ENCODE measurements at places on chromosomes 3 and 15.

DNA sequence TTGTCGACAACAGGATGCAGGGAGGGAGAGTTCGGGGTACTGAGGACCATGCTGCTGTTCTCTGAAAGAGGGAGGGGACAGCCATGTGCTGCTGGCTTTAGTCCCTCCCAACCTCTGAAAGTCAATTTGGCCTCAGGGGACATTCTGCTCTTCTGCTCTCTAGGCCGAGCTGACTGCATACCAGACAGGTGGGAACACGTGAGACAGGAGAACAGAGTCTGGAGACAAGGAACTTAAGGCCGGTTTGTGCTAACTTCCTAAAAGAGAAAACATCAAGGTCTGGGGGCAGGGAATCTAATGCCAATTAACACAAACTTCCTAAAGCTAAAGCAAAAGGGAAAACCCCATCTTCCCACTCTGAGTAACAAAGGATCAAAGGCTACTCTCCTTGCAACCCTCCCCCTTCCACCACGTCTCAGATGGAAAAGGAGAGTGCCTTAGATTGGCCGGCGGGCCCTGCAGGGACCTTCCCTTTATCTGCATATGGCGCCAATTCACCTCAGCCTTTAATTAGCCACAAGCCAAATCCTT, 41.0 kb downstream of the SLCO2A1 start:
- DNase-seq, result no peak

GRCh38 chr3:178386401-178386800, 149.8 kb upstream of the KCNMB2 start:
- DNase-seq, result no peak

GRCh38 chr3:141333836-141334626, 34.3 kb upstream of the ZBTB38 start:
- DNase-seq, result no peak

DNA sequence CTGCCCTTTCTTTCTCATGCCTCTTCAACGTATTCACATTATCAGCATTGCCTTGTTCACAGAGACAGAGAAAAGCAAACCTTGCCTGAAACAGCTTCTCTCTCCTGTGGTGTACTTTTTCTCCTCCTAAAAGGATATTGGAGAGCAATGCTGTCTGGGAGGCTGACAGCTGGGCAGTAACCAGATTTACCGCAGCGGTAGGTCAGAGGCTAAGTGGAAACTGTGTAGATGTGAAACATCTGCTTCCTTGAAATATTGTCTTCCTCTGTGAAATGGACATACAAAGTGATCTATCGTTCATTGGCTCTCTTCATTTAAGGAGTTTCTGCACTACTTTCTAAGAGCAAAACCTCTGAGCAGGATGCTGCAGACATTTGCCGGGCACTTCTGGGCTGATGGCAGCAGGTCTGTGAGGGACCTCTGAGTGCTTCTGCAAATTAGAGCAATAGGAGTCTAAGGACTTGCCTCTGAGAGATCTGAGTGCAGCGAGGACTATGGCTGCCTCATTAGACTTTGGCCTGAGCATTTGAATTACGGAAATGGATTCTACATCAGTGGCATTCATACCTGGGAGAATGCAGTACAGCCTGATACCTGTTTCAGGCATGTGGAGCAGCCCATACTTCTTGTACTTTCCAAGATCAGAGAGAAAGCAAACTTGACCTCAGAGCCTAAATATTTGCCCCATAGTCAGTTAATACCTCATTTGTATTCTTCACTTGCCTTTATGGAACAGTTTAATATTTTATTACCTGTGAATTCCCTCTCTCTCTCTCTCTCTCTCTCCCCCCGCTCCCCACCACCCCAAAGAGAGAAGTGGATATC, 260.5 kb upstream of the TPRG1 start:
- DNase-seq, result no peak

DNA sequence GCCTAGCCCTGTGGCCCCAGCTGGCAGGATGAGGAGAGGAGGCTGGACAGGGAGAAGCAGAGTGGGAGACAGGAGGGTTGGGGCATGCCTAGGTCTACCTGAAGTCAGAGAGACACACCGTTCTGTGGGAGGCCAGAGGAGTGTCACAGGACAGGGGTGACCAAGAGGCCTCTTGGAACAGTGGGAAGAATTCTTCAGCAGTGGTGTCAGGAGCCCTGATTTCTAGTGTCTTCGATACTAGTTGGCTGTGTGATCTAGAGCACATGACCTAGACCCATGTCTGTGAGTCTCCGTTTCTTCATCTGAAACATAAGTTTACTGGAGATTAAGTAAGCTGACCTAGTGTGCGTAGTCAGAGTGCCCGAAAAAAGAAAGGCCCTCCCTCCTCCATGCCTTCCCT, 92.2 kb downstream of the EEFSEC start:
- DNase-seq, result no peak

- DNase-seq, result no peak
These were observed 6.5 kb upstream of the KCNMB2 start for GRCh38 chr3:178529606-178530225.

DNA sequence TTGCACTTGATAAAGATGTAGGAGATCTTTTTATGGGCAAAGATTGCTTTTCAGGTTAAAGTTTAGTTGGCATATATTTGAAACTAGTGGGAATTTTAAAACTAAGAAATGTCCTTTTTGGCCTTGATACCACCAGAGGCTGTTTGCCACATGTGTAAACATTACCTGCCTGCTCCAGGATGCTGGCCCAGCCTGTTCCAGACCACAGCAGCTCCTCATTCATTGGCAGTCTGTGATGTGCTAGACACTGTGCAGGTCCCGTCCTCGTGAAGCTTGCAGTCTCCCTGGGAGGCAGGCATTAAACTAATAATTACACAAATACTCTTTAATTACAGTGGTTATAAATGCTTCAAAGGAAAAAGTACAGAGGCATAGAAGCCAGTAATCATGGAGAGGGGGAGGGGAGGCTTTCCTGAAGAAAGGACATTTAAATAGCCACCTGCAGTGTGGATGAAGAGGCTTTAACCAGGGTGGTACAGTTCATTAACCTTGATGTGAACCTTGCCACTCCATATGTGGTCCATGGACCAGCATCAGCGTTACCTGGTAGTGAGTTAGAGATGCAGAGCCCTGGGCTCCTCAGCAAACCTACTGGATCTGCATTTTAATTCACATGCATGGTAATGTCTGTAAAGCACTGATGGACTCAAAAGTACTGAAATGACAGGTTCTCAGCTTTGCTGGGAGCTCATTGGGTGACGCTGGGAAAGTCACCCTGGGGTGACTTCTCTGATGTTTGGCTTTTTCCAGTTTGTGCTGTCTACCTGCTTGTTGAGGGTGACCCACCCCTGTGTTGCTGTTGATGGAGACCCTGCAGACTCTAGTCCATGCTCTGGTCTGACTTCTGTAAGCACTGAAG, 5.3 kb downstream of the ZNF710 start:
- DNase-seq, result no peak

GRCh38 chr3:170997961-170998913, 28.3 kb downstream of the SLC2A2 start:
- no peak for DNase-seq

DNA sequence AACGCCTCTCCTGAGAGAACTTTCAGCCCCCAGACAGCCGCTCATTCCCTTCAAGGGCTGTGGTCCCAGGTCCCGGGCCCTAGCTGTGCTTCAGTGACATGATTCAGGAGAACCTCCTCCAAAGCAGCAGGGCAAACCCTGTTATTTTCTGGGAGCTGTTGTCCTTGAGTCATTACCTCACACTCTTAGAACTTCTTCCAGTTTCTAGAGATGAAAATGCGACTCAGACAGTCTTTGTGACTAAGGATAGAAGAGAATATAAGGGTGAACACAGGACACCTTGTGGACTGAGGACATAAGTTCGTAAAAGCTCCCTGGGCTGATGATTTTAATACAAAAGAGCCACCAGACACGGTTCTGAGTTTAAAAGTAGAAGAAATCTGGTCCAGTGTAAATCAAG, 203.8 kb downstream of the RORA start:
- DNase-seq, result no peak

DNA sequence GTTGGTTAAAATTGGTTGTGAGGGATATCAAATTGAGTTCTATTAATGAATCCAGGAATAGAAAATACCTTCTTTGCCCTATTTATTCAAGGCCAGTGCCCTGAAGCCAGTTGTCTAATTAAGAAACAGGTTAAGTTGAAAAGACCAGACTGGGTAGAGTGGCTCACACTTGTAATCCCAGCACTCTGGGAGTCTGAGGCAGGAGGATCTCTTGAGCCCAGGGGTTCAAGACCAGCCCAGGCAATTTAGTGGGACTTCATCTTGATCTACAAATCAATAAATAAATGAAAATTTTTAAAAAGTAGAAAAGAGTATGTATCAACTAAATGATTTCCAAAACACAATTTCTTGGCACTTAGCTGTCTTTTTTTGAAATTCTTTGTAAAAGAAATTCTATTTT, 40.3 kb upstream of the TRPM1 start:
- DNase-seq, result no peak

GRCh38 chr3:116188231-116188785, 257.0 kb downstream of the LSAMP start:
- no peak for DNase-seq

- DNase-seq, result no peak
These were observed 15.3 kb downstream of the IGDCC3 start for GRCh38 chr15:65362491-65362890.

DNA sequence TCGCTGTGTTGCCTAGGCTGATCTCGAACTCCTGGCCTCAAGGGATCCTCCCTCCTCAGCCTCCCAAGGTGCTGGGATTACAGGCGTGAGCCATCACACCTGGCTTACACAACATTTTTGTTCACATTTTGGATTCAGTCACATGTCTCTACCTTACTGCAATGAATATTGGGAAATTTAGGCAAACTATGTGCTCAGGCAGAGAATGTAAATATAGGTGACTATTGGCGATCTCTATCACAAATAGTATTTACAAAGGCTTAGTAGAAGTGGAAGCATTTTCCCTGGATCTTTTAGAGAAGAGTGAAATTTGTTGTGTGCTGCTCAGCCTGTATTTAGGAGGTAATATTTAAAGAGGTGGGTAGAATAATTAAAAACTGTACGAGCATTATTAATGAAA, 20.7 kb downstream of the SCAANT1 start:
- no peak for DNase-seq

- DNase-seq, result no peak
These were observed 153.1 kb upstream of the COL8A1 start for GRCh38 chr3:99485286-99485685.

DNA sequence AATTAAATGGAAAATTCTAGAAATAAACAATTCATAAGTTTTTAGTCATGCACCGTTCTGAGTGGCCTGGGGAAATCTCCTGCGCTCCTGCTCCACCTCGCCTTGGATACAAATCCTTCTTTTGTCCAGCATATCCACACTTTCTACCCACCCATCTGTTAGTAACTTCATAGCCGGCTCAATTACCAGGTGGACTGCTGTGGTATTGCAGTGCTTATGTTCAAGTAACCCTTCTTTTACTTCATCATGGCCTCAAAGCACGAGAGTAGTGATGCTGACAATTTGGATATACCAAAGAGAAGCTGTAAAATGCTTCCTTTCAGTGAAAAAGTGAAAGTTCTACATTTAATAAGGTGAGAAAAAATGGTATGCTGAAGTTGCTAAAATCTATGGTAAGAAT, 142.3 kb upstream of the CHL1 start:
- DNase-seq, result no peak

DNA sequence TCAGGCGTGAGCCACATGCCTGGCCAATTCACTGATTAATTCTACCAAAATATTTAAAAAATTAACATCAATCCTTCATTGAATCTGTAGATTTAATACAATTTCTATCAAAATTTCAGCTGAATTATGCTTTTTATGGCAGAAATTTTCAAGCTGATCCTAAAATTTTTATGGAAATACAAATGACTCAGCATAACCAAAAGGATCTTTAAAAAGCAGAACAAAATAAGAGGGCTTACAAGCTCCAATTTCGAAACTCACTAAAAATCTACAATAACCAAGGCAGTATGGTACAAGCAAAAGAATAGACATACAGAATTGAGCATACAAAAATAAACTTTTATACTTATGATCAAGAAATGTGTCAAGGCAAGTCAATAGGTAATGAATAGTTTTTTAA, 180.4 kb upstream of the CTNNB1 start:
- DNase-seq, result no peak

GRCh38 chr15:55254916-55255679, 34.5 kb downstream of the RAB27A start:
- DNase-seq, result no peak

DNA sequence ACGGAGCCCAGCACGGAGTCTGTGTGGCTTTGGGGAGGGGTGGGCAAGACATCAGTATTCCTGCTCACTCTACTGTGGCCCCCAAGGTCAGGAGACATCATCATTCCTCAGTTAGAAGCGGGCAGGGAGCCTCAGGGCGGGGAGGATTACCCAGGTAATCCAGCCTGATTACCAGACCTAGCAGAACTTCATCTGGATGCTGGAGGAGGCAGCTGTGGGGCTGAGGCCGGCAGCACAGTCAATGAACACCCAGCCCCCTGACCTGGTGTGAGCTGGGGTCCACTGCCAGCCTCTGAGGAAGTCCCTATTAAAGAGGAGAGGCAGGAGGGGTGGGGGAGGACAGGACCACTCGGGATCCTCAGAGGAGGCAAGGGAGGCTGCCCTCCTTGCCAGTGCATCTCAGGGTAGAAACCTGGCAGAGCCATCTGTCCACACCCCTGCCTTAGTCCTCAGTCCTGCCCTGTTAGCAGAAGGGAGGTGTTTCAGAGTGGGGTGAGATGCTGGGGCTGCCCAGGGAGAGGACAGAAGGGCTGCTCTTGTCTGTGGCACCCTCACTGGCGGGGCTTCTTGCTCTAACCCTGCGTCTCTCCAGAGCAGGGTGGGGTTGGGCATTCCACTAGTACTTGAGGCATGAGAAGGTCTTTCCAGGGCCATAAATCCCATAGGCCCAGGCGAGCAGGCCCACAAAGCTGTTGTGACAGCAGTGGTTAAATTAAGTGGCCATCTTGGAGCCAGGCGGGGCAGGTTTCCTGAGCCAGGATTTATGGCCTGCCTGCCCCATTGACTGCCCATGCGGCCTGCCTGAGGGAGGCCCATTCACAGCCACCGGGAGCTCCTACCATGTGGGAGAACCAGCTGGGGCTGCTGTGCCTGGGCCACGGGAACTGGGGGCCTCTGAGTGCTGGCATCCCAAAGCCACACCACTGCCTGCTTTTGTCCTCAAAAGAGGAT, 82.1 kb downstream of the LINGO1 start:
- no peak for DNase-seq
